ENCODE measurements at places on chromosomes 5 and 9. TPM values are rescaled to one million over a fixed set of nuclear protein-coding genes. Genes with fewer than 3 reads are reported as not detected.

- no peaks in the 10 kb centered on the region for H3K27me3 ChIP-seq
- H3K4me3 ChIP-seq = no peak overlapping the region
- H3K4me1 ChIP-seq = no peaks in the 10 kb centered on the region
- no peaks in the 10 kb centered on the region for H3K36me3 ChIP-seq
- no peak overlapping the region for H3K27ac ChIP-seq
These were observed 22.6 kb upstream of the SLC6A19 start for GRCh38 chr5:1178529-1179382.

DNA sequence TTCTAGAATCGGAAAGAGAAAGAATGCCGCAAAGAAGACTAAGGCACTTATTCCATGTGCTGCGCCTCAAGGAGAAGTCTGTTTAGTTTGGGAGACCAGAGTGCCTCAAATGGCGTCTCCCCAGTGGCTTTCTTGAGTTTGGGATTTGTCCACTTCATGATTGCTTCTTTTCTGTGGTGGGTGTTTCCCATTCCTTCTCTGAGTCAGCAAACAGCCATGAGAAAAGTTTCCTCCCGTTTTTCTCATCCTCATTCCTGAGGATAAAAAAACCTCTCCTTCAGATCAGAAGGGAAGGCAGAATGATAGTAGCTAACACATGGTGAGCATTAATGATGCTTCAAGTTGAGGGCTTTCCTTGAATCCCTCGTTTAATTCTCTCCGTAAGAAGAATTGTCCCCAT lies 275.9 kb upstream of the WWC1 start:
- H3K4me3 ChIP-seq = no peak overlapping the region
- H3K27ac ChIP-seq = no peak overlapping the region
- no peaks in the 10 kb centered on the region for H3K27me3 ChIP-seq
- no peak for DNase-seq

The OBP2B gene
- polyA plus RNA-seq = not detected

- no peaks in the 10 kb centered on the region for H3K36me3 ChIP-seq
- H3K4me1 ChIP-seq = no peaks in the 10 kb centered on the region
- no peaks in the 10 kb centered on the region for H3K27me3 ChIP-seq
- DNase-seq = no peak
These were observed 581.7 kb upstream of the RIOK2 start for GRCh38 chr5:97764700-97765099.

The HAPLN1 gene
- polyA plus RNA-seq = 0.44 TPM

DNA sequence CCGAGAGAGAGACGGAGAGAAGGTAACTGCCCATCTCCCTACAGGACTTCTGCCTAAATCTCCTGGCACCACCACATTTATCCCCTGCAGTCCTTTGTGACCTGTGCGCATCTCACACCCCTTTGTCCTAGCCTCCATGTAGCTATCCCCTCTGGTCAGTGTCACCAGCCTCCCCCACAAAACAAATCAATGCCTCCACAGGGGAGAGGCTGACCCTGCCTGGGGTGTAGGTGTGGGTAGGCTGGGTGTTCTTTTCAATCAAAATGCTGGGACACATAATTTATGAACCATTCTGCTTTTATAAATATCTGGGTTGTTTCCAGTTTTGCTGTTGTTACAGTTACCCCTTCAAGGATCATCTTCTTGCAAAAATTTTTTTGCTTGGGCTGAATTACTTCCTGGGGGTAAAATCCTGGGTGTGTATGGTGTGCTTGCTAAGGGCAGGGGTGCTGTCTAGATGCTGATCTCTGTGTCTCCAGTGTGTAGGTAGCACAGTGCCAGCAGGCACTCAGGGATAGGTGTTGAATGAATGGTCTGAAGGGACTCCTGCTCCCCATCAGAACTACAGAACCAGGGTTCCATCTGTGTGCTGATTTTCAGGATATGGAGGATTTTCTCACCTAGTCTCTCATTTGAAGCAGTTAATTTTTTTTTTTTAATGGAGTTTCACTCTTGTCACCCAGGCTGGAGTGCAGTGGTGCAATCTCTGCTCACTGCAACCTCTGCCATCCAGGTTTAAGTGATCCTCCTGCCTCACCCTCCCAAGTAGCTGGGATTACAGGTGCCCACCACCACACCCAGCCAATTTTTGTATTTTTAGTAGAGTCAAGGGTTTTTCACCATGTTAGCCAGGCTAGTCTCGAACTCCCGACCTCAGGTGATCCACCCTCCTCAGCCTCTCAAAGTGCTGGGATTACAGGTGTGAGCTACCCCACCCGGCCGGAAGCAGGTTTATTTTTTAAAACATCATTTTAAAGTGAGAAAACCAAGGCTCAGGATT lies at the start of gene GARIN3:
Gene GARIN3, minus strand, starts transcription at position 51 of the 1,000 bp plus-strand sequence. CDS start 96 bp downstream, outside the sequence.
- H3K36me3 ChIP-seq = no peaks in the 10 kb centered on the region
- H3K4me1 ChIP-seq = no peaks in the 10 kb centered on the region
- H3K27ac ChIP-seq = no peak within 1 kb of the TSS

The CAMK4 gene
- polyA plus RNA-seq = 0.58 TPM

DNA sequence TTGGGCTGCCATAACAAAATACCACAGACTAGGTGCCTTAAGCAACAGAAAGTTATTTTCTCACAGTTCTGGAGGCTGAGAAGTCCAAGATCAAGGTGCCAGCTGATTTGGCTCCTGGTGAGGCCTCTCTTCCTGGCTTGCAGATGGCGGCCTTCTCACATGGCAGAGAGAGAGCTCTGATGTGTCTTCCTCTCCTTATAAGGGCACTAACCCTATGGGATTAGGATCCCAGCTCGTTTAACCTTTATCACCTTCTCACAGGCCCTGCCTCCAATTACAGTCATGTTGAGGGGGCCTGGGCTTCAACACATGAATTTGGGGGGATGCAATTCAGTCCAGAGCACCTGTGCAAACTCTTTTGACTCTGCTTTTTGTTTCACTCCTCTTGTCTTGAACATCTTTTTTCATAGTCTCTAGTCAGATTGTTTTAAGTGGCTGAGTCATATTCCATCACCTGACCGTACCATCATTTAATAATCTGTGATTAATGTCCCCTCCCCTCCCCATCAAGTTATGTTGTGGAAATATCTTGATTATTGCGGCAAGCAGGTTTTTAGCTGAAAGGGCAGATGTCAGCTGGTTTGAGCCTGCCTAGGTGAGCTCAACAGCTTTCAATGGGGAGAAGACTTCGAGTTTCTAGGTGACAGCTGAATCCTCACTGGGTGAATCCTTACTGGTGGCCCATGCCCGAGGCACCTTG lies 61.8 kb downstream of the NDFIP1 start:
- no peak overlapping the region for H3K27ac ChIP-seq
- H3K36me3 ChIP-seq = no peaks in the 10 kb centered on the region
- H3K4me3 ChIP-seq = no peak overlapping the region
- H3K27me3 ChIP-seq = no peaks in the 10 kb centered on the region
- DNase-seq = no peak

All from ovary (tissue), 10 donors.